ENCODE measurements at places on chromosomes 3 and 15. TPM values are rescaled to one million over a fixed set of nuclear protein-coding genes. Genes with fewer than 3 reads are reported as not detected.

Gene TMIE
- 0.85 TPM for total RNA-seq

Gene CLDN1
- total RNA-seq, result 0.48 TPM

Gene ADAMTS9
- 168 TPM for total RNA-seq

Gene ABTB1
- total RNA-seq, result 3.9 TPM

Gene PLSCR2
- total RNA-seq, result not detected

Gene GPR176
- total RNA-seq, result 5.6 TPM

Gene RBM15B
- total RNA-seq, result 55.8 TPM

GRCh38 chr3:31102196-31102879, 207.9 kb upstream of the GADL1 start:
- no peak overlapping the region for H3K4me3 ChIP-seq
- H3K27ac ChIP-seq, result no peak overlapping the region
- DNase-seq, result no peak
- H3K4me1 ChIP-seq, result no peaks in the 10 kb centered on the region
- no peaks in the 10 kb centered on the region for H3K27me3 ChIP-seq

DNA sequence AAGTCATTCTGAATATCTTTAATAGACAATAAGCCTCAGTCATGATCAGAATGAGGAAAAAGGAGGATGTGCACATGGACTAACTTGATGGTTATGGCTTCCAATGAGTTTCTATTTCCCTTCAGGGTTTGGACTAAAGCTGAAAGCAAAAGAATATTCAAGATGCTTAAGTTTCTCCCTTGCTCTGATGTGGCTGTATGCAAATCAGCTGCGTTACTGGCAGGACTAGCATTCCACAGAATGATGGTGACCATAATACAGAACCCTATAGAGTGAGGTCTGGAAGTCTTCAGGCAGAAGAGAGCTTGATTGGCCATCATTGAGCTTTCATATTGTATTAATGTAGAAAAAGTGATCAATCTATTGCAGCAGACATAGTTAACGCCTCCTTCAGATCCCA, 466.0 kb downstream of the NLGN1 start:
- H3K4me1 ChIP-seq, result no peaks in the 10 kb centered on the region
- H3K36me3 ChIP-seq, result no peaks in the 10 kb centered on the region
- no peak overlapping the region for H3K4me3 ChIP-seq
- H3K27ac ChIP-seq, result no peak overlapping the region

GRCh38 chr3:39147711-39148434, 5.5 kb downstream of the CSRNP1 start:
- peak overlapping the region; percentile 76 for H3K27ac ChIP-seq
- H3K27me3 ChIP-seq, result no peaks in the 10 kb centered on the region
- H3K36me3 ChIP-seq, result peaks cover 27% of the 10 kb centered on the region
- no peak overlapping the region for H3K4me3 ChIP-seq
- DNase-seq, result peak; percentile 64

DNA sequence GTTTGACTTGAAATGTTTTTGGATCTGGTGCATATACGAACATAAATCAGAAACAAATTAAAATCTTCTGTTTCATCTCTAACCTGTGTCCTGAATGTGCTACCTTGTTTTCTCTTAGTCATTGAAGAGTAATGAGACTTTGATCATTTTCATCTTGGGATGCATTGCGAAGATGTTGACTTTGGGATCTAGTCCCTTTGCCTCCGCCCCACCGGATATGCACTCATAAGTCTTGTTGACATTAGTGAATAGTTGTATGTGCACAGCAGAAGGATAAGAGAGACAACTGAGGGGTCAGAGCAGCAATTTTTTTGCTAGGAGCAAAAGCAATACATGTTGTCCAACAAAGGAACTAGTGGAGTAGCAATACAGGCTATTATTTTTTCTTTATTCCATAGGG, 35.9 kb upstream of the SPRED1 start:
- no peaks in the 10 kb centered on the region for H3K36me3 ChIP-seq
- H3K4me3 ChIP-seq, result no peak overlapping the region
- no peaks in the 10 kb centered on the region for H3K27me3 ChIP-seq
- peaks cover 25% of the 10 kb centered on the region for H3K4me1 ChIP-seq

DNA sequence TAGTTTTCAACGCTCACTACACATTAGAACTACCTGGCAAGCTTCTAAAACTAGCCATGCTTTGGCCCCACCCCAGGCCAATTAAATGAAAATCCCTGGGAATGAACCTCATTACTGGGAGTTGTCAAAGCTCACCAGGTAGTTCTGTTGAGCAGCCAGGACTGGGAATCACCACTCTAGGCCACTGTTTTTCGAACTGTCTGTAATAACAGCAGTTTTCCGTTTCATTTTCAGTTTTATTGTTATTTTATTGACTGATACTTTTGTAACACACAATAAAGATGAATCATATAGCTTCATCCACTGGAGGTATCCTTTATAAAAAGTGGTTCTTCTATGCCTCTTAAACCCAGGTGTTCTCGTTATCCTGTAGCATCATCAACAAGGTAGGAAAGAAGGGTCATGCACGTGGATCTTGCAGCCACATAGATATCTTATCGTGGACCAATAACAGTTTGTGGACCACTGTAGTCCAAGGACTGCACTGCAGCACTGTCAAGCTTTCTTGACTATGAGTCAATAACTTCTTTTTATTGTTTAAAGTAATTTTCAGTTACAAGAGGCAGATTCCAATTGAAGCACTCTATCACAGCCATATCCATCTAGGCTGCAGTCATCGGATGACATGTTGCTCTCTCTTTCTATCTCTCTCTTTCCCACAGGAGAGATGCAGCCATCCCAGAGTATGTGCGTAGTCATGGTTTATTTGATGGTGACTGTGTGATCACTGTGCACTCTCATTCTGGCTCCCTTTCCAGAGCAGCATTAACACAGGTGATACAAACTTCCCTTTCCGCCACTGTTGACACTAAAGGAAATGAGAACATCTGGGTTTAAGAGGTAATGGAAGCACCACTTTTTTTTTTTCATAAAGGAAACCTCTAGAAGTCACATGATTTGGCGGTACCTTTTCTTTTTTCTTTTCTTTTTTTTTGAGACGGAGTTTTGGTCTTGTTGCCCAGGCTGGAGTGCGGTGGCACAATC, 39.0 kb upstream of the BLM start:
- H3K36me3 ChIP-seq, result no peaks in the 10 kb centered on the region
- no peaks in the 10 kb centered on the region for H3K27me3 ChIP-seq
- no peak overlapping the region for H3K27ac ChIP-seq
- H3K4me3 ChIP-seq, result no peak overlapping the region
- no peak for DNase-seq

DNA sequence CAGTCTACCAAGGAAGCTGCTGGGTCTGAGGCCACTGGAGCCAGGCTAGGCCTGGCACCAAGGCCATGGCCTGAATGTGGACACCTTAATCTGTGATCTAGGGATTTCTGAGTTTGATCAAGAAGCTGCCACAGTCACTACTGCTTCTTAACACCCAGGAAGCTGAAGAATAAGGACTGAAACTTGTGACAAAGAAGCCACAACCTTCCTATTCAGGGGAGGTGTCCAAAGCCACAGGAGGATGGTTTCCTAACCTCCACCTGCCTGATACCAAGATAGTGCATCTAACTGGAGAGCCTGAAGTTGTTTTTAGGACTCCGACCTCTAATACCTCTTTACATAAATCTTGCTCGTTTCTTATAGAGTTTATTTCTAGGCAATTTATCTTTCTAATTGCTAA, 5.5 kb upstream of the ANO10 start:
- no peak overlapping the region for H3K27ac ChIP-seq
- no peak overlapping the region for H3K4me3 ChIP-seq
- no peaks in the 10 kb centered on the region for H3K36me3 ChIP-seq
- no peaks in the 10 kb centered on the region for H3K27me3 ChIP-seq
- no peaks in the 10 kb centered on the region for H3K4me1 ChIP-seq

- no peak overlapping the region for H3K4me3 ChIP-seq
- peaks cover 11% of the 10 kb centered on the region for H3K36me3 ChIP-seq
- no peak overlapping the region for H3K27ac ChIP-seq
Observed at GRCh38 chr3:42123012-42123581, 31.9 kb downstream of the TRAK1 start.

DNA sequence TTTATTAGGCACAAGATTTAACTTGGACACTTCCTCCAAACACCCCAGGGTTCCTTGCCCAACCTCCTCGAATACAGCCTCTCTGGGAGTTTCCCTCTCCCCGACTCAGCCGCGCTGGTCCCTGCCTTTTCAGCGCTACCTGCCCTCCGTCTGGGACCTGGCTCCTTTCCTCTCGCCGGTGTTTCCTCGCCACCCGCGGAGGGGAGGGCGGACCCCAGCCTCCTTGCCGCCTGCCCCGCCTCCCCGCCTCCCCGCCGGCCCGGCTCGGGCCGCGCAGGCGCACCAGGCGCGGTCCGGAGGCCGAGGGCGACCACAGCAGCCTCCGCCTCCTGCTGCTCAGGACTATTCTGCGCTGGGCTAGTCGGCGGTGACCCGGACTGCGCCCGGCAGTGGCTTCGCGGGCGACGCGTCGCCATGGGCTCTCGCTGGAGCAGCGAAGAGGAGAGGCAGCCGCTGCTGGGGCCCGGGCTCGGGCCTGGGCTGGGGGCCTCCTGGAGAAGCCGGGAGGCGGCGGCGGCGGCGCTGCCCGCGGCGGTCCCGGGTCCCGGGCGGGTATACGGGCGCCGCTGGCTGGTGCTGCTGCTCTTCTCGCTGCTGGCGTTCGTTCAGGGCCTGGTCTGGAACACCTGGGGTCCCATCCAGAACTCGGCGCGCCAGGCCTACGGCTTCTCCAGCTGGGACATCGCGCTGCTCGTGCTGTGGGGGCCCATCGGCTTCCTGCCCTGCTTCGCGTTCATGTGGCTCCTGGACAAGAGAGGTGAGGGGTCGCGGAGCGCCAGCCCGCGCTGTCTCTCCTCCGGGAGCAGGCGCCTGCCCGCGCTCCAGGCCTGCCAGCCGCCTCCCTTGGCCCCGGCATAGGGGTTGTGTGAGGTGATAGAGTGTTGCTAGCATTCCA, at the start of gene SLC49A4:
Gene SLC49A4 (plus strand): TSS at position 291 of the 895 bp plus-strand sequence. CDS start 124 bp downstream, at position 415.
- H3K36me3 ChIP-seq, result no peaks in the 10 kb centered on the region
- peak within 1 kb of the TSS; percentile 87 for H3K27ac ChIP-seq
- no peaks in the 10 kb centered on the region for H3K4me1 ChIP-seq
- DNase-seq, result peak; percentile 88

DNA sequence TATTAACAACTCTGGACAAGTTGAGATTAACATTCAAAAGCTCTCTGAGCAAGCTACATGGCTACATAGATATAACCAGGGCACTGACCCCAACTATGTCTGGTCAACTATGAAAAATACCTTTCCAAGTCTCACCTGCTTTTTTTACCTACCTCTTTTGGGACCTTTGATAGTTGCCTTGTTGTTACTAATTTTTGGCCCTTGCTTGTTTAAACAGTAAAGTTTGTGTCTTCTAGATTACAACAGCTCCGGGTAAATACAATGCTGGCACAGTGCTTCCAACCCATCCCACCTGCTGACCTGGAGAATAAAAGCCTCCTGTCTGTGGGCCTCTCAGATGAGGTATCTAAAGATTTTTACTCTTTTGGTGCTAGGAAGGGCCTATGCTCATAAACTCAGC, 1036.6 kb downstream of the NAALADL2 start:
- H3K27me3 ChIP-seq, result no peaks in the 10 kb centered on the region
- no peak overlapping the region for H3K4me3 ChIP-seq
- no peaks in the 10 kb centered on the region for H3K36me3 ChIP-seq
- no peaks in the 10 kb centered on the region for H3K4me1 ChIP-seq
- DNase-seq, result no peak

GRCh38 chr3:123350971-123351370, 97.9 kb downstream of the ADCY5 start:
- no peak overlapping the region for H3K4me3 ChIP-seq
- no peak for DNase-seq
- peaks cover 4% of the 10 kb centered on the region for H3K4me1 ChIP-seq
- no peaks in the 10 kb centered on the region for H3K27me3 ChIP-seq
- no peak overlapping the region for H3K27ac ChIP-seq

DNA sequence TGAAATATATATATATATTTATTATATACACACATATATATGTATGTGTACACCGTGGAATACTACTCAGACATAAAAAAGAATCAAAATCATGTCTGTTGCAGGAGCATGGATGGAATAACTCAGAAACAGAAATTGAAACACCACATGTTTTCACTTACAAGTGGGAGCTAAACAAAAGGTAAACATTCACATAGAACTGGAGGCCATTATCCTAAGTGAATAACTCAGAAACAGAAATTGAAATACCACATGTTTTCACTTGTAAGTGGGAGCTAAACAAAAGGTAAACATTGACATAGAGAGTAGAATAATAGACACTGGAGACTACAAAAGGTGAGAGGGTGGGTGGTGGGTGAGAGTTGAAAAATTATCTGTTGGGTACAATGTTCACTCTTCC, 171.5 kb upstream of the GOLIM4 start:
- H3K4me1 ChIP-seq, result no peaks in the 10 kb centered on the region
- no peak for DNase-seq
- no peaks in the 10 kb centered on the region for H3K27me3 ChIP-seq
- no peak overlapping the region for H3K4me3 ChIP-seq
- H3K36me3 ChIP-seq, result no peaks in the 10 kb centered on the region

GRCh38 chr3:149494759-149495580, 20.5 kb downstream of the TM4SF4 start:
- H3K27ac ChIP-seq, result no peak overlapping the region
- no peaks in the 10 kb centered on the region for H3K36me3 ChIP-seq
- no peak for DNase-seq
- no peaks in the 10 kb centered on the region for H3K4me1 ChIP-seq
- H3K4me3 ChIP-seq, result no peak overlapping the region
- no peaks in the 10 kb centered on the region for H3K27me3 ChIP-seq

DNA sequence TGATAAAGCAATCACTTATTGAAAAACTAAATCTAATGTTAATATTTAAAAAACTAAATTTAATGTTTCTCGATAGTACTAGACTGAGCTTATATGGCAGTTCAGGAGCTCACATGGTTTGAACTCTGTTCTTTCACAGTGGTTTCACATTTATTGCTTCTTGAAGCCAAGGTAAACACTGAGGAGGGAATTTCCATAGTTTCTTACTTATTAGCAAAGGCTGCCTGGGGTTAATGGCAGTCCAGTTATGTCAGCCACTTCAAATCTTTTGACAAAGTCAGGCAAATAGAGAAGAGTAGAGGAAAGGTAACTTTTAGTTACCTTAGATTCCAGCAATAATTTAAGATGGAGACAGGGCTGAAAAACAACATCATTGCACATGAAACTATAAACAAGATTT, 831.5 kb downstream of the ROBO2 start:
- no peaks in the 10 kb centered on the region for H3K36me3 ChIP-seq
- no peaks in the 10 kb centered on the region for H3K4me1 ChIP-seq
- no peaks in the 10 kb centered on the region for H3K27me3 ChIP-seq
- no peak overlapping the region for H3K4me3 ChIP-seq
